ENCODE measurements at places on chromosomes 2 and 18.

GRCh38 chr2:134466141-134466540 lies 212.3 kb downstream of the MGAT5 start:
- DNase-seq: peak; percentile 48

DNA sequence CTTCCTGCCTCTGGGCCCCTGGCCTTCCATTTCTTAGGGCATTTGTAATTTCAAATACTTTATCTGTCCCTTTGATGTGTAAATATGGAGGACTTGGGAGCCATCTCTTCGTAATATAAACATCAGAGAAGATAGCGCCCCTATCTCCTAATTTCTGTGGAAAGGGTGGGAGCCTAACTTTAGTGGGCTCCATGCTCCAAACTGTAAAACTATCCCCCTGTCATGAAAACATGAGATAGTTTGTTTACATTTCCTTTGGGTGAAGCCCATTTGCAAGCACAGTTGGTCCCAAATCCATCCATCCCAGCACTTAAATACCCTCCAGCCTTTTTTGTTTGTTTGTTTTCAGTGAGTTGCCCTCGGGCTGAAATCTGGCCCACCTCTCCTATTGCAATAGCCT lies 782.6 kb upstream of the FSHR start:
- peak; percentile 17 for DNase-seq

- no peak for DNase-seq
Observed at GRCh38 chr18:6366776-6367175, 47.9 kb downstream of the L3MBTL4 start.

DNA sequence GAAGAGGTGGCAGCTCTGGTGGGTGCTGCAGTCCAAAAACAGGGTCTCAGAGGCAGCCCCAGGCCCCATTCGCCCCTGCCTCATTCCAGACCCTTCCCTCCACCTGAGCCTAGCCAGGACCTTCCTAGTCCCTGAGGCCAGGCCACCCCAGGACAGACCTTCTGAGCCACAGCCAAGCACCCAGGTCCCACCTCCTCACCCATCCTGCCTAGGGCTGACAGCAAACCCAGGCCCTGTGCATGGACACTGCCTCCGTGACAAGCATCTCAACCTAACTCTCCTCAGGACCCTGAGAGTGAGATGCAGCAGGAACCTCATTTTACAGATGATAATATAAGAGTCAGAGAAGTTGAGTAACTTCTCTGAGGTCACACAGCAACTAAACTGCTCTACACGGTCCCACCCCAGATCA lies 15.5 kb downstream of the ADRA2B start:
- DNase-seq: no peak

- no peak for DNase-seq
Observed at GRCh38 chr2:154507186-154507585, 191.3 kb upstream of the KCNJ3 start.

DNA sequence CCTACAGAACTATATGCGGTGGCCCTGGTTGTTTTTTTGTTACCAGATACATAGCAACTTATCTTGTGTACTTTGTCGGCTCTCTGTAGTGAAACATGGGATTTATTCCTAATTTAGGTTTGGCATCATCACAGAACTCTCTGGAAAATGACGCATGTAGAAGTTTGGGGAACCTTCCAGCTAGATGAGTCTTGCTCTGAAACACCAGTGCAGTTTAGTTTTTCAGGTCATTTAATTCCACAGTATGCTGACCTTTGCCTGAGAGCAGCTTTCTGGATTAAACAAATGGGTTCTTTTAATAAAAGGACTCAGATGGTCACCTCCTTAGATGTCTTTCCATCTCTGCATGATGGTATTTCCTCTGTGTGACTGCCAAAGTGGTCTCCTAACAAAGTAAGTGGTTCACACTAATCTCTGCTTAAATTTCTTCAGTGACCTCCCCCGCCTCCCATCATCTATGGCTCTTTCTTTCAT lies 39.9 kb downstream of the MYO3B start:
- no peak for DNase-seq

DNA sequence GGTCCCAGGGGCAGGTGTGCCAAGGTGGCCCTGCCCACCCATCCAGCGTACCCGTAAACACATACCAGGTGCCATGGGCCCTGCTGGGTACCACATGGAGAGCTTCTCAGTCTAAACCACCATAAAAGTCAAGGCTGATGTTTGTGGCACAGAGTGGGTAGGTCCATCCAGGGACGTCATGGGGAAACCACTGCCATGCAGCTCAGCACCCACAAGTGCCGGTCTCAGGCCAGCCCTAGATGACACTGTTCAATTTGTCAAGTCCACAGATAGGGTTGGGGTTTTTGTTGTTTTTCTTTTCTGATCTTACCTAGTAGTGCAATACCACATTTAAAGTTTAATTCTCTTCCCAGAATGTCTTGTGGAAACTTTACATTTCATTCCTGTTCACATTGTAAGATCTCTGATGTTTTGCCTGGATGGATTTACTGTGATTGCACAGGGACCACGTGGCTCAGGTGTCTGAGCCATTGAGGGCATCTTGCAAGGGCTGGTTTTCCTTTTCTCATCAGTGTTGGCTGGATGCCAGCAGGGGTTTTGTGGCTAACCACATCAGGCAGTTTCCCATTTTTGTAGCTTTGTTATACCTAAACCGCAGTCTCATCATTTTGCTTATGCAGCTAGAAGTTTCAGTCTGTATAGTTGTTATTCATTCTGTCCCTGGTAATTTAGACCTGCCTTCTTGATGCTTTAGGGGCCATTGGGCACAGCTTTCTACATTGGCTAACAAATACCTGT lies 64.7 kb downstream of the STK25 start:
- peak; percentile 65 for DNase-seq

GRCh38 chr2:9690716-9691498 lies 60.1 kb upstream of the YWHAQ start:
- no peak for DNase-seq

GRCh38 chr2:97936199-97936598 lies 59.5 kb downstream of the TMEM131 start:
- peak; percentile 89 for DNase-seq

DNA sequence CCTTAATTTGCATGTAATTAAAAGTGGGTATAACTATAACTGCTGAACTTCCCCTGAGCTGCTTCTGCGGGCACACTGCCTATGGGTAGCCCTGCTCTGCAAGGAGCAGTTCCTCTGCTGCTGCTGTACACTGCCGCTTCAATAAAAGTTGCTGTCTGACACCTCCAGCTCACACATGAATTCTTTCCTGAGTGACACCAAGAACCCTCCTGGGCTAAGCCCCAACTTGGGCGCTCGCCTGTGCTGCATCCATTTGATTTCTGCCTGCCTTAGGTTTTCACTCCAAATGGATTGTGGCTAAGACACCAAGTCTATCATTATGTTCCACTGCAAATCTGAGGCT lies 215.7 kb downstream of the ANAPC1 start:
- no peak for DNase-seq

DNA sequence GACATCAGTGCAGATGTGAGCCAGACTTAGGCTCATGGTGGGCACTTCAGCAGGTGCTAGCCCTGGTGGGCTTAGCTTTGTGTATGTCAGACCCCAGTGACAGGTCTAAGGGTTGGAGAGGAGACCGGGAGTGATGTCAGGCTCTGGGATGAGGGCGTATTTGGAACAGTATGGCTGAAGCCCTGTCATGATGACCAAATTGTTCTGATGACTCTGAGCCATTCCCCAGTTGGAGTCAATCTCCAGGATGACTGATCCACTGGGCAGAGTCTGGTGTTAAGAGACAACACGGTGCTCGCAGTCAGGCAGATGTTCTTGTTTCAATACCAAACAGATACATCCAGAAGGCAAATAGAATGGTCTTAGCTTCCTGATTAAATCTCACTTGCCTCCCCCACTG lies 241.5 kb downstream of the SOX11 start:
- no peak for DNase-seq

DNA sequence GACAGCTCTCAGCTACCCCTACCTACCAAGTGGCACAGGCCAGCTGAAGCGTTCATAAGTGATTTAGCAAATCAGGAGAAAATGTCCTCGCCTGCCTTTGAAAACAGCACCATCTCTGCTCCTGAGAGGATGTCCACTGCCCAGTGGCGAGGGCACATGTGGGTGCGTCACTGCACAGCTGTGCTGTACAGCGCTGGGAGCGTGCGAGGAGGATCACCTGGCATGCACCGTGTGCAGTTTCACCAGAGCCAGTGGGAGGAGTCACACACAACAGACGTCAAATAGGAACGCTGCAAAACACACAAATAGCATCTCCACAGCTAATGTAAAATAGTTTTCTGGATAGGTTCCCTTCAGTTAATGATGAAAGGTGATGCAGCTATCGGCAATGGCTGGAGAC lies 154.1 kb downstream of the HDAC4 start:
- no peak for DNase-seq

GRCh38 chr2:111661286-111661940 lies 222.6 kb downstream of the ANAPC1 start:
- DNase-seq: no peak

DNA sequence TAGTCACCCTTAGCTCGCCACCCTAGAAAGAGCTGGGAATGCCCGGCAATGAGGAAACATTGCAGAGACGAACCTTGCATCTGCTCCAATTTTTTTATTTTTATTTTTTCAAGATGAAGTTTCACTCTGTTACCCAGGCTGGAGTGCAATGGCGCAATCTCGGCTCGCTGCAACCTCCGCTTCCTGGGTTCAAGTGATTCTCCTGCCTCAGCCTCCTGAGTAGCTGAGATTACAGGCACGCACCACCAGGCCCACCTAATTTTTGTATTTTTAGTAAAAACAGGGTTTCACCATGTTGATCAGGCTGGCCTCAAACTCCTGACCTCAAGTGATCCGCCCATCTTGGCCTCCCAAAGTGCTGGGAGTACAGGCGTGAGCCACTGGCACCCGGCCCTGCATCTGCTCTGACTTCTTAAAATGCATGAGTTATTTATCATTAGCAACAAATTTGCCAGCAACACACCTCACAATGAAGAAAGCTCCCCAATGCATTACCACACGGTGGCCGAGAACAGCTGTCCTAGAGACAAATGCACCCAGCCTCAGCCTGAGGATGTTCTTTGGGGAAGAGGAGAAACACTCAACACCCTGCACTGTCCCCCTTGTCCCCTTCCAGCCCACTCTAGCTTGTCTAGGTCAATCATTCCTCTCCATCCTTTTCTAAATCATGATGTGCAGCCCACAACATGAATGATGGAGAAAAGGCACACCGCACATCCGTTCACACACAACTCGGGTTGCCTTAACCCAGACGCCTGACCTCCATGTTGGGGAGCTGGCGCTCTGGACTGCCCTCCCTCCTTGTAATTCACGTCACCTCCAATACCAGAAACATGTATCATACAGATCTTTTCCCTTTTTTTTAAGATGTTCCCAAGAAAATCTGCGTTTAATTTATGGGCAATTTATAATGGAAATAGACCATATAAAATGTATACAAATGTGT lies 46.9 kb downstream of the TTC32 start:
- DNase-seq: no peak

Data from SJCRH30 (cell line).